ENCODE measurements at places on chromosomes 6 and 20.

DNA sequence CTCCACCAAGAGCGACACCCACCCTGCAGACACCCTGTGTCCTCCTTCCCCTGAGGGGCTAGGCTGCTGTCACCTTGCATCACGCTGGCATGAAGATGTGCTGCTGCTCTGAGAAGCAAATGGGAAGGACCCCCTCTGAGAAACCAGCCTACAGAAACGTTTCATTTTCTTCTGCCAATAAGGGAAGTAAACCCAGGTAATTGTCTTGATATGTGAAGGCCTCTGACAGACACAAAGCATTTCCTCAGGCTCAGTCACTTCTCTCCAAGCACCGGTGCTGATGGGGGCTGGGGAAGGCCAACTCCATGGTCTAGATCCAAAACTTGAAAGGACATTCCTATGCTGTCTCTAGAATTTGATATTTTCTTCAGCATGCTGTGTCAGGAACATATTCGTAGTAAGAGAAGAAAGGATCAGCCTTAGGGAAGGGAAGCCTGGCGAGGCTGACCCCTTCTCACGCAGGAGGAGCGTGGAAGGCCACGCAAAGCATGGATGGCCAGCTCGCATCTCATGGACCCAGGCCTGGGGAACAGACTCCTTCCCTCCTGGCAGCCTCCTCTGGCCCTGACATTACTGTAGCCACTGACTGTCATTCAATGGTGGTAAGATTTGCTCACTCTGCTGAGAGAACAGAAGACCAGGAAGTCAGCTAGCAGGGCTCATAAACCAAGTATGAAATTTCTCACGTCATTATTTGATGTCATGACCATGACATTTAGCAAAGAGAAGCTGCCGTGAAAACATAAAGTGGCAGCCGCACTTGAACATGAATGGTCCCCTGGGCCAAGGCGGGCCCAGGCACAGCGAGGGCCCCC, 20.4 kb downstream of the ACSS1 start:
- peak; percentile 13 for DNase-seq

- no peak for DNase-seq
Measured at GRCh38 chr20:48455651-48456365, 372.0 kb downstream of the PREX1 start.

DNA sequence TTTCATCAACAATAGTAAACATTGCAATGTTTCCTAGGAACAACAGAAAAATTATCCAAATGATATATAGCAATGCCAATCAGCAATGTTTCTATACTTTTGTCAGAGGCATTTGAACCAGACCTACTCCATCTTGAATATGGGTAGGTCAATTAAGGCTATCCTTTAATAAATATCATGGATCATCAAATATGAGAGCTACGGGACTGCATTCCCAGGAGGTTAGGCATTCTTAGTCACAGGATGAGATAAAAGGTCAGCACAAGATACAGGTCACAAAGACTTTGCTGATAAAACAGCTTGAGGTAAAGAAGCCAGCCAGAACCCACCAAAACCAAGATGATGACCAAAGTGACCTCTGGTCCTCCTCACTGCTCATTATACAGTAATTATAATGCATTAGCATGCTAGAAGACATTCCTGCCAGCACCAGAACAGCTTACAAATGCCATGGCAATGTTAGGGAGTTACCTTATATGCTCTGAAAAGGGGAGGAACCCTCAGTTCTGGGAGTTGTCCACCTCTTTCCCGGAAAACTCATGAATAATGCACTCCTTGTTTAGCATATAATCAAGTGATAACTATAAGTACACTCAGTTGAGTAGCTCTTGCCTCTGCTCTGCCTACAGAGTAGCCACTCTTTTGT, 8.6 kb upstream of the SERPINB6 start:
- DNase-seq: peak; percentile 81

DNA sequence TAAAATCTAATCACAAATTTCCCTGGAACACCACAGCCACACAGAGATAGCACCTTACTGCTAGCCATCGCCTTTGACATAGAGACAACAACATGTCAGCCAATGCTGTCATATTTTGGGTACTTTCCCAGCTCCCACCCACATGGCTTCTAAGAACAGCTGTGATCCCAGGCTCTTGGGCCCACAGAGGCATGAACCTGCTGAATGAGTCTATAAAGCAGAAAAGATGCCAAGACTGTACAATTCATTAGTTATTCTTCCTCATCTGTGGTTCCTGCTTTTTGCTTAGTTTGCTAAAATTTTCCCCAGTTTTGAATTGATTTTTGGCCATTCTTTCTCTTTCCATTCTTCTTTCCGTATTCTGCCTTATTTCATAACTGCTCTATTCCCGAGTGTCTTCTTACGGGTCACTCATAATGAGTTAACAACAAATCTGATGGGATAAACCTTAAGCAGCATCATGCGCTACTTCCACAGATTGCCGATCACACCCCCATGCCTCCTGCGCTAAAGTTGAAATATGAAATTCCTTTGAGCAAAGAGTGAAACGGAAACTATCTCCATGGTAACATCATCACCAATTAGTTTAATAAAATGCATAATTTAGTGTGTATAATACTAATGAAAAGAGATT, 327.3 kb upstream of the HSF2 start:
- DNase-seq: no peak

DNA sequence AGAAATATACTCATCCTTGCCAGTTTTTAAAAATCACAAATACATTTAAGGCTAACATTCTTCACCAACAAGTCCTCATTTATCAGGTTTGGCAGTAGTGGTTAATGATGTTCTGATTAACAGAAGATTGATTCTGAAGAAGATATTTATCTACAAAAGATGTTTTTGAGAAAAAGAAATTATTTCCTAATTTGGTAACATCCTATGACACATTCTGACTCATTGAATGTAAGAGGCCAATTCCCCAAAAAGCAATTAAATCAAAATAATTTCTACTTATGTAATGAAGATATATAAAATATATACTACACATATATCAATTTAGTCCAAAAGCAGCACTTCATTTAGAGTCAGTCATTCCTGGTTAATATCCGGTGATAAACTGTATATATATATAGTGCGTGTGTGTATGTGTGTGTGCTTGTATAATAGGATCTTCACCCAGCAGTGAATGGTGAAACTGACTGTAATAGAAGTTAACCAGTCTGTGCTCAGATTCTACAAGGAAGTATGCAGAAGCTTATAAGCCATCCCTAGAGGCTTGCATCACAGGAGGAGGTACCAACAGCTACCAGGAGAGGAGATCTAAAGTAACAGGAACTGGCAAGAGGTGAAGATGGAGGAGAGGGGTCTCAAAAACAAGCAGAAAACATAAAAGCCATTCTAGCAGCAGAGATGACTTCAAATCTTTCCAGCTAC, 82.9 kb upstream of the MARCKS start:
- DNase-seq: no peak

- no peak for DNase-seq
Measured at GRCh38 chr20:61956396-61957342, 109.0 kb downstream of the TAF4 start.

DNA sequence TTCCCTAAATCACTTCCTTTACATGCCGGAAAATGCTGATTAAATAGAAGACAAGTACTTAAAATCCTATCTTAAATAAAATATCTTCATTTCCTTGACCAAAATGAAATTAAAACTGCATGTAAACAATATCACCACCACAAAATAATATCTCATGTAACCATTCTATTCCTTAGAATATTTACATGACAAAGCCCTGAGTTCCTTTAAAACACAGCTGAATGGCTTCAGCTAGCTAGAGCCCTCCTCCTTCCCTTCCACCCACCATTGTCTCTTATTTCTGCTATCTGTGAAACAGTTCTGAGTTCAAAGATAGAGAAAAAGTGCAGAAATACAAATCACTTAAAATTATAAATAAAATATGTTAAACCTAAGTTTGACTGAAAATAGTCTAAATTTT, 103.1 kb downstream of the HIVEP2 start:
- no peak for DNase-seq

- peak; percentile 53 for DNase-seq
Measured at GRCh38 chr6:15266423-15266996, 20.6 kb downstream of the JARID2 start.

GRCh38 chr6:43275801-43276576, 22.1 kb upstream of the SLC22A7 start:
- DNase-seq: no peak

GRCh38 chr6:154301086-154301625, 55.4 kb downstream of the IPCEF1 start:
- no peak for DNase-seq

DNA sequence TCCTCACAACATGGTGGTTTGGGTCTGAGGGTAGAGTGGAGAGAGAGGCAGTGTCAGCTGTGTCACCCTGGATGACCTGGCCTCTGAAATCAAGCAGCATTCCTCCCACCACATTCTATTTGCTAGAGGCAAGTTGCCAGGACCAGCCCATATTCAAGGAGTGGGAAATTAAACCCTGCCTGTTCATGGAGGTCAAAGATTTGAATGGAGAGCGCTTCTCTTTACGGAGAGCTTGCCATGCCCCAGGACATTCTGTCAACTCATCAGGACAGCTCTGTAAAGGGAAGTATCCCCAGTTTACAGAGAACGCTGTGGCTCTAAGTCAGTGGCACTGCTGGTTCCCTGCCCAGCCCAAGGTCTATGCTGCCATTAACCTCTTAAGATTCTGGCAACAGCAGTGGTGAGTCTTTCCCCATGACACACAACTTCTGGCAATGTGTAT, 90.0 kb upstream of the INSM1 start:
- DNase-seq: no peak

GRCh38 chr20:56005389-56005715, at the start of gene CBLN4:
Gene CBLN4, minus strand, starts transcription at chr20:56005519. Its CDS starts 1,348 bp downstream, at chr20:56004171.
- no peak for DNase-seq

DNA sequence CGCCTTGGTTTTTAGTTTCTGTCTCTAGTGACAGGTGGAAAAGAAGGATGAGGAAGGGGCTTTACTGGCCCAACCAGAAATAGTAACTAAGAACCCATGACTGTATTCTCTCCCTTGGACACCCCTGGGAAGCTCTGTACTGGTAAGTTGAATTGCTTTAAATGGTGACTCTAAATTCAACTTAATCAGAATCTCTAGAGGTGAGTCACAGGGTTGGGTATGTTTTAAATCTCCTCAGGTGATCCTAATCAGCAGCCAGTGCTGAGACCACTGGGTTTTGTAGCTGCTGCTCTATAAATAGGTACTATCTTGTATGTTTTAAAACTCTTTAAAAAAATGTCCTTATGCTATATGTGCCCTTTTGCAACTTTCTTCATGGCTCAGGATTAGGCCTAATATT, 314.0 kb upstream of the ECI2 start:
- DNase-seq: no peak

- no peak for DNase-seq
Measured at GRCh38 chr6:3825331-3825831, 23.8 kb upstream of the FAM50B start.

- no peak for DNase-seq
Measured at GRCh38 chr20:58497076-58497641, 18.0 kb downstream of the APCDD1L start.

GRCh38 chr20:19757487-19758132, 448 bp upstream of the RIN2 start:
- no peak for DNase-seq

DNA sequence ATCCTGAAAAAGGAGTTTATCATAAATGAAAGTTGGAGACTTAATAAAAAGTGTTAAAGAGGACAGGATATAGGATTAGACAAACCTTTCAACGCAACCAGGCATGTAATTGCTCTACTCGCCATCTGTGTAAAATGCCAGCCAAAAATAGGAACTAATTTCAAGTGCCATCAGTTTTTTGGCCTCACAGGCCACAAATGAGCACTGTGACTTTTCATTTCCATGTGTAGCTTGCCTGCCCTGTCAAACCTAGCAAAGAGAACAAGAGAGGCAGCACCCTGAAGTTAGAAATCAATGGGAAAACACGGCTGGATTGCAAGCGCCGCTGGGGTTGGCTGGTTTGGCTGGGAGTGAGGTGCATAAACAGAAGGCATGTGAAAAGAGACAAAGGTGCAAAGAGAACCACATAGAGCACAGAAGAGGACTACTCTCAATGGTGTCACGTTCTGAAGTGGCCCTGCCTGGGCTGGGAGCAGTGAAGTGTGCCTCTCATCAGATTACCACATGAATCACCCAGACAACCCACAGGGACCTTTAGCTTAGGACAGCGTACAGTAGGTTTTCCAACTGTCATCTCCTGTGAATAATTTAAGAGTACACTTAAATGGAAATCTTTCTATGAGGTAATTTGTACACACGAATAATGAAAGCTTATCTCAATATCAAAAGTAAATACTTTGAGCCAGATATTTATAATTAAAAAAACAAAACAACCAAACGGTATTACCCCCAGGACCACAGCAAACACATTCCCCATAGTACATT, 78.0 kb upstream of the NHSL1 start:
- no peak for DNase-seq

DNA sequence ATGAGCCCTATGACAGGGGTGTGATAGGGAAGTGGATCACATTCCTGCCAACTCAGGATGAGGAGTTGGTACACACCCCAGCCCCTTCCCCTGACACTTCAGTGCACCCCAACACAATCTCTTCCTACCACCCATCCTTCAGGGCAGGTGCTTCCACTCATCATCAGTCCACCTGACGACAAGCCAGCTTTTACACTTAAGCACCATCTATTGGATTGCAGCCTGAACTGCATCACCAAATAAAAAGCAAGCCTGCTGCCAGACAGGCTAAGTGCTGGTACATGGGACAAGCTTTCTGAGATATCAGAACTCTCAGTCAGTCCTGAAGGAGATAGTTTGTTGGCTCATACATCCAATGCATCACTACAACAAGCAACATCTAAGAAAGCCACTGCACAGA, 69.0 kb upstream of the TMEM200A start:
- peak; percentile 23 for DNase-seq

- DNase-seq: no peak
Measured at GRCh38 chr6:45024610-45025009, 303.5 kb upstream of the RUNX2 start.

DNA sequence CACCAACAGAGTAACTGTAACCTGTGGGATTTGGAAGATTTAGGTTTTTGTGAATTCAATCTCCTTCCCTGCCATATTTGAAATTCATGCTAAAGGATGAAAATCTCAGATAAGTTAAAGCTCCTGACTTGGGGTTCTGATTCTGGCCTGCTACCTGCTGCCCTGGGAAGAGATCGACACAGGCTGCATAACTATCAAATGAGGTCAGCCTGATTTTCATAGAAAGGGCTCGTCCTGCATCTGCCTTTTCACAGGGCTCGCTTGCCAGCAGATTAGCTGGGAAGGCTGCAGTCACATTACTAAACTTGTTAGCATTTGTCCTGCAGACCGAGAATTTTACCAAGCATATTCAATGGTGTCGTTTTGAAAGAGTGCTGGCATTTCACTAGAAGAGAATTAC, 14.6 kb downstream of the GCLC start:
- no peak for DNase-seq

GRCh38 chr20:41054847-41055230, 26.2 kb downstream of the TOP1 start:
- no peak for DNase-seq

- DNase-seq: no peak
Measured at GRCh38 chr20:35552914-35553313, 11.0 kb downstream of the ERGIC3 start.

GRCh38 chr6:69820438-69820837, 23.6 kb upstream of the LMBRD1 start:
- DNase-seq: no peak

All from hematopoietic multipotent progenitor cell treated with erythropoietin and hydrocortisone succinate and interleukin-3 and kit ligand, for 8 days (in vitro differentiated cells).